ENCODE measurements at places on chromosomes 6 and 20.

- DNase-seq = no peak
These were observed 86.1 kb upstream of the CD83 start for GRCh38 chr6:14031516-14031915.

- DNase-seq = no peak
These were observed 32.8 kb downstream of the VIP start for GRCh38 chr6:152783217-152783878.

GRCh38 chr20:50810842-50811241, 16.0 kb downstream of the BCAS4 start:
- DNase-seq = no peak

GRCh38 chr20:35503841-35504561, 25.5 kb downstream of the C20orf173 start:
- no peak for DNase-seq

DNA sequence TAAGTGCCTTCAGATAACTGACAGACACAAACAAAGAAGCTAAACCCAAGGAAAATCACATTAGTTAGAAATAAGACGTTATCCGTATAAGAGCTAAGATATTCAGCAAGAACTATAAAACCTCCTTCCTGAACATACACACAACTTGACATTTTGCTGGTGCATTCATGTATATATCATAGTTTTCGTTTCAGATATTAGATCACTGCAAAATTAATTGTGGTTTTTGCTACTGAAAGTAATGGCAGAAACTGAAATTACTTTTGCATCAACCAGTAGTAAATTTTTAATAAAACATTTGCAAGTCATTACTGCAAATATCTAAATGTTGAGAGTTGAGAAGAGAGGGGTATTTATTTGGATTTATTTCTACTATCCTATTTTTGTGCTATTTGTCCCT, 26.1 kb upstream of the KCNQ5 start:
- no peak for DNase-seq

Data from central memory CD4-positive, alpha-beta T cell (primary cell).